Glomerular endothelial cell (primary cell): ENCODE measurements at places on chromosomes 16 and 17. TPM values are rescaled to one million over a fixed set of nuclear protein-coding genes. Genes with fewer than 3 reads are reported as not detected.

C16orf96 gene
- not detected in 2 replicates for total RNA-seq

KRTAP4-3 gene
- not detected in 2 replicates for total RNA-seq

PARD6A gene
- 0.82 and 1.9 TPM in 2 replicates for total RNA-seq

TMIGD1 gene
- total RNA-seq = not detected in 2 replicates

CYBA gene
- 363 and 525 TPM in 2 replicates for total RNA-seq

LYZL6 gene
- not detected in 2 replicates for total RNA-seq

CCDC200 gene
- 1.5 TPM in 1 of 2 replicates, not detected in the other for total RNA-seq

FAM117A gene
- total RNA-seq = 4.0 and 8.1 TPM in 2 replicates

OR1F1 gene
- not detected in 2 replicates for total RNA-seq

CLEC18C gene
- total RNA-seq = not detected in 2 replicates

CCL5 gene
- 1.6 and 1.8 TPM in 2 replicates for total RNA-seq

GJD3 gene
- total RNA-seq = 1.1 and 3.6 TPM in 2 replicates

TP53TG3B gene
- not detected in 2 replicates for total RNA-seq

MPV17L gene
- 0.53 and 2.6 TPM in 2 replicates for total RNA-seq

CES1 gene
- not detected in 2 replicates for total RNA-seq

RPTOR gene
- total RNA-seq = 25.1 and 37.5 TPM in 2 replicates

ZNF385C gene
- not detected in 2 replicates for total RNA-seq

CCL8 gene
- total RNA-seq = 3.6 TPM in 1 of 2 replicates, not detected in the other

NPIPB8 gene
- total RNA-seq = 0.12 TPM in 1 of 2 replicates, not detected in the other

MMP25 gene
- total RNA-seq = 0.05 and 0.35 TPM in 2 replicates

B9D1 gene
- 20.0 and 22.6 TPM in 2 replicates for total RNA-seq
